Aorta (tissue), 5 donors: ENCODE measurements at places on chromosomes 6 and 20. TPM values are rescaled to one million over a fixed set of nuclear protein-coding genes. Genes with fewer than 3 reads are reported as not detected.

GRCh38 chr20:11451793-11452291, 465.9 kb upstream of the BTBD3 start:
- H3K4me3 ChIP-seq, result no peak overlapping the region
- no peaks in the 10 kb centered on the region for H3K4me1 ChIP-seq
- no peaks in the 10 kb centered on the region for H3K36me3 ChIP-seq
- H3K27ac ChIP-seq, result no peak overlapping the region
- no peak for DNase-seq
- H3K27me3 ChIP-seq, result no peaks in the 10 kb centered on the region

Gene OTOR
- not detected for total RNA-seq

Gene SLC22A1
- total RNA-seq, result 2.8 TPM

DNA sequence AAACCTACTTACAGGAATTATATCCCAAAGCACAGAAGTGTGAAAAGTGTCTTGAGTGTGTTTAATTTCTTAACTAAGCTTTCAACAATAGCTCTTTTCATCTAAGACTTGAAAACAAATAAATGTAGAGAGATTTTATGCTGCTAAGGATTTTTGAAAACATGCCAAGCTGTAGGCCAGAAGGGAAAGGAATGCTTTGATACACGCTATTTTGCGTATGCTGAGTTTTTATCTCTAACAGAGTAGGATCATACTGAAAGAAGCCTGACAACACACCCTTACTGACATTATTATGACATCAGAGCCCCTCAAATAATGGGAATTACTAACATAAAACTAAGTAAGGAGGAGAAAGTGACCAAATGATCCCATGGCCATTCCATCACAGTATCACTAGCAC, 265.5 kb downstream of the KHDC1L start:
- H3K27me3 ChIP-seq, result no peaks in the 10 kb centered on the region
- no peaks in the 10 kb centered on the region for H3K36me3 ChIP-seq
- no peak for DNase-seq
- H3K4me1 ChIP-seq, result peaks cover 3% of the 10 kb centered on the region
- no peak overlapping the region for H3K4me3 ChIP-seq

DNA sequence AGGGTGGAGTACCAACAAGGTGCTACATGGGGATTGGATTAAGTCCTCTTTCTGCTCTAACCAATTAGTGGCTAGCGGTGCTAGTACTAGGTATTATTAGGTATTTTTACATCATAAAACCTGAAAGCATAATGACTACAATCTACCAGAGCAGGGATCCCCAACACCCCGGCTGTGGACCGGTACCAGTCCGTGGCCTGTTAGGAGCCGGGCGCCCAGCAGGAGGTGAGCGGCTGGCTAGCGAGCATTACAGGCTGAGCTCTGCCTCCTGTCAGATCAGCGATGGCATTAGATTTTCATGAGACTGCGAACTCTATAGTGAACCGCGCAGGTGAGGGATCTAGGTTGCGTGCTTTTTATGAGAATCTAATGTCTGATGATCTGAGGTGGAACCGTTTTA, 9.1 kb upstream of the CD40 start:
- H3K36me3 ChIP-seq, result no peaks in the 10 kb centered on the region
- no peak overlapping the region for H3K4me3 ChIP-seq
- no peaks in the 10 kb centered on the region for H3K4me1 ChIP-seq
- no peak for DNase-seq

Gene CLPSL1
- total RNA-seq, result not detected

Gene LMBRD1
- total RNA-seq, result 53.1 TPM

DNA sequence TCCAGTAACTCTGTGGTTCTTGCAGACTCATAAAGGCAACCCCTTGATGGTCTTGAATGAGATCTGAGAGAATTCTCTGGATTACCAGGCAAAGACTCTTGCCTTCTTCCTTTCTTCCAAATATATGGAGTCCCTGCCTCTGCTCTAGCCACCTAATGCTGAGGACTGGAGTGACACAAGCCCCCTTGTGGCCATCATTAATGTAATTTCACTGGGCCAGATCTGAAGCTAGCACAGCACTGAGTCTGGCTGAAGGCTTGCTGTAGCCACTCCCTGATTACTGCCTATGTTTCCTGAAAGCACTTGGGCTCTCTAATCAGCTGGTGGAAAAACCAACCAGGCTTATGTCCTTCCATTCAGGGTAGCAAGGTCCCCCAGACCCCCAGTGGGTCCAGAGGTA, 559.3 kb upstream of the IRAK1BP1 start:
- H3K4me3 ChIP-seq, result no peak overlapping the region
- no peaks in the 10 kb centered on the region for H3K4me1 ChIP-seq
- H3K27ac ChIP-seq, result no peak overlapping the region
- H3K27me3 ChIP-seq, result no peaks in the 10 kb centered on the region
- H3K36me3 ChIP-seq, result no peaks in the 10 kb centered on the region

DNA sequence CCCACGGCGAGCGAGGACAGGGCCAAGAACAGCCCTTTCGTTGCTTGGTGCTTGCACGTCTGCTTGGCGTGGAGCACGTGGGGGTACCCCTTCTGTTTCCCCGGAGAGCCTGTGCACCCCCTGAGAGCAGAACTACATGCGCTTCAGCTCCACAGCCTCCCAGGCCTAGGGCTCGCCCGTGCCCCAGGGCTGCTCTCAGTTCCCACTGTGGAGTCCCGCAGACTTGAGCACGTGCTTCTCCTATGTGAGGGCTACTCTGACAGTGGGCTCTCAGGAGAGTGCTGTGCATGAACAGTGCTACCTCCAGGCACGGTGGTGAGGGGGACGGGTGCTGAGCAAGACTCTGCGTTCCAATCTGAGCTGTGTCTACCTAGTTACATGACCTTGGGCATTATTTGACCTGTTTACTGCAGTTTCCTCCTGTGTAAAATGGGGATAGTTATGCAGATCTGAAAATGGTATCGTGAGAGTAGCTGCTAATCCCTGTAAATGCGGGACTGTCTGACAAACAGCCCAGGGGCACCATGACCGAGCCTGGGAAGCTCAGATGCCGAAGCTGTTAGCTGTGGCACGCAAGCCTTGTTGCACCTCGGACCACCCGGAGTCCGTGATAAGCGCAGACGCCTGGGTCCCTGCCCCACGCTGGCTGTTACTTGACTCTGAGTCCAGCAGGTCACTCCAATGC, 82.4 kb downstream of the IRF4 start:
- H3K27me3 ChIP-seq, result no peaks in the 10 kb centered on the region
- no peaks in the 10 kb centered on the region for H3K4me1 ChIP-seq
- no peaks in the 10 kb centered on the region for H3K36me3 ChIP-seq
- no peak overlapping the region for H3K4me3 ChIP-seq
- DNase-seq, result no peak

- H3K4me3 ChIP-seq, result no peak overlapping the region
- peak; percentile 57 for DNase-seq
- no peaks in the 10 kb centered on the region for H3K4me1 ChIP-seq
- H3K27ac ChIP-seq, result no peak overlapping the region
- H3K36me3 ChIP-seq, result no peaks in the 10 kb centered on the region
Observed at GRCh38 chr6:13427801-13428582, 59.4 kb downstream of the GFOD1 start.

GRCh38 chr6:110897433-110897832, 22.8 kb downstream of the AMD1 start:
- DNase-seq, result no peak
- no peaks in the 10 kb centered on the region for H3K4me1 ChIP-seq
- H3K36me3 ChIP-seq, result peaks cover 4% of the 10 kb centered on the region
- no peak overlapping the region for H3K27ac ChIP-seq
- no peak overlapping the region for H3K4me3 ChIP-seq

GRCh38 chr6:90230548-90231215, 66.0 kb downstream of the BACH2 start:
- no peaks in the 10 kb centered on the region for H3K27me3 ChIP-seq
- H3K4me3 ChIP-seq, result no peak overlapping the region
- H3K4me1 ChIP-seq, result peaks cover 3% of the 10 kb centered on the region
- H3K27ac ChIP-seq, result no peak overlapping the region
- H3K36me3 ChIP-seq, result no peaks in the 10 kb centered on the region

Gene B4GALT5
- total RNA-seq, result 35.9 TPM

Gene ADGRB3
- 6.1 TPM for total RNA-seq

- H3K36me3 ChIP-seq, result peaks cover 24% of the 10 kb centered on the region
- DNase-seq, result peak; percentile 50
- H3K4me1 ChIP-seq, result no peaks in the 10 kb centered on the region
Observed at GRCh38 chr6:30600451-30600961, 16.5 kb downstream of the PPP1R10 start.

DNA sequence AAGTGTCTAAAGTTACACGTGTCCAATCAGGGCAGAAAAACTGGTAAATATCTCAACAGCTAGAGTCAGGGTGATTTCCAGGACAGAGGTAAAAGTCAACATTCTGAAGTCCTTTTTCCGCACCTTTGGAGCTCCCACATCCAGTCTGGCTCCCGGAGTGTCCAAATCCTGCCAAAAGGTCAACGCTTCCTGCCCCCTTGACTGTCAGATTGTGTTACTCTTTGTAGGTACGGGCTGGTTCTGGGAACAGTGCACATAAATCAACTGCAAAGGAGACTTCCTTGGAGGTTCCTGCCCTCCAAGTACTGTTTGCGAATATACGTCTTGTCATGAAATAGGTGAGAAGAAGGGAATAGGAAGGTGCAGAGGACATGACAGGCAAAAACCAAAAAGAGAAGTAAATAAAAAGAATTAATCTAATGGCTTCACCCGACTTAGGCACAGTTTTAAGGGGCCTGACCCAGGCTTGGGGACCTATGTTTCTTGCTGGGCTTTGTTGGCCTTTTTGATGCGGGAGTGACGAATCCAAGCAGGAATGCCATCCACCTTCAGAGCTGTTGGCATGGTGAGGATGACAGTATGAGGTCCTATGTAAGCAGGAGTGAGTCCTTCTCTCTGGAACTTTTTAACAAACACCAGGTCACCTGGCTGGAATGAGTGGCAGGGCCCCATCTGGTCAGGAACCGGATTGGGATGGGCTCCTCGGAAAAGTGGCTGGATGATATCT, 155.4 kb downstream of the TRIM27 start:
- H3K4me3 ChIP-seq, result no peak overlapping the region
- H3K27me3 ChIP-seq, result peaks cover 4% of the 10 kb centered on the region

- H3K27ac ChIP-seq, result no peak overlapping the region
- no peaks in the 10 kb centered on the region for H3K36me3 ChIP-seq
- H3K4me1 ChIP-seq, result no peaks in the 10 kb centered on the region
- H3K27me3 ChIP-seq, result no peaks in the 10 kb centered on the region
- H3K4me3 ChIP-seq, result no peak overlapping the region
Observed at GRCh38 chr6:51928320-51928719, 159.1 kb downstream of the PKHD1 start.

Gene PI3
- not detected for total RNA-seq

Gene SLC12A5
- 0.94 TPM for total RNA-seq

Gene SAMHD1
- 127 TPM for total RNA-seq

Gene SGK2
- total RNA-seq, result 2.7 TPM

- no peaks in the 10 kb centered on the region for H3K27me3 ChIP-seq
- no peaks in the 10 kb centered on the region for H3K4me1 ChIP-seq
- H3K27ac ChIP-seq, result peak overlapping the region; percentile 20
- no peaks in the 10 kb centered on the region for H3K36me3 ChIP-seq
Observed at GRCh38 chr20:62239278-62239879, 1.1 kb downstream of the OSBPL2 start.

GRCh38 chr6:22732176-22732970, 163.0 kb downstream of the HDGFL1 start:
- no peaks in the 10 kb centered on the region for H3K36me3 ChIP-seq
- no peaks in the 10 kb centered on the region for H3K27me3 ChIP-seq
- no peak overlapping the region for H3K27ac ChIP-seq

DNA sequence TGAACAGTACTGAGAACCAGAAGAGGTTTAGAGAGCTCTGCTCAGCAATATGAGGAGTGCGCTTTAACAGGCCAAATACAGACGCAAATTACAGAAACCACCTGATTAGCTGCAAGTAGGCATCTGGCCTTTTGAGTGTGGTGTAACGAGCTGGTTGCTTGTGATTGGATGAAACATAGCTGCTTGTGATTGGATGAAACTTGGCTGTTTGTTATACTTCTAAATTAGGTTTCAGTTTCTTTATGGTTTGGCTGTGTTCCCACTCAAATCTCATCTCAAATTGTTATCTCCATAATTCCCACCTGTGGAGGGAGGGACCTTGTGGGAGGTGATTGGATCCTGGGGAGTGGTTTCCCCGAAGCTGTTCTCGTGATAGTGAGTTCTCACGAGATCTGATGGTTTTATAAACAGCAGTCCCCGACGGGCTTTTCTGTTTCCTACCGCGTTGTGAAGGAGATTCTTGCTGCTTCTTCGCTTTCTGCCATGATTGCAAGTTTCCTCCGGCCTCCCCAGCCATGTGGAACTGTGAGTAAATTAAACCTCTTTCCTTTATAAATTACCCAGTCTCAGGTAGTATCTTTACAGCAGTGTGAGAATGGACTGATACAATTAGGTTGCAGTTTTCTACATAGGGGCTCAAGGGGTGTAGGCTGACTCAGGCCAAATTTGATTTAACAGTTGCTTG, 655.9 kb upstream of the MAN1A1 start:
- DNase-seq, result no peak
- H3K4me1 ChIP-seq, result no peaks in the 10 kb centered on the region
- H3K27me3 ChIP-seq, result no peaks in the 10 kb centered on the region
- H3K4me3 ChIP-seq, result no peak overlapping the region

DNA sequence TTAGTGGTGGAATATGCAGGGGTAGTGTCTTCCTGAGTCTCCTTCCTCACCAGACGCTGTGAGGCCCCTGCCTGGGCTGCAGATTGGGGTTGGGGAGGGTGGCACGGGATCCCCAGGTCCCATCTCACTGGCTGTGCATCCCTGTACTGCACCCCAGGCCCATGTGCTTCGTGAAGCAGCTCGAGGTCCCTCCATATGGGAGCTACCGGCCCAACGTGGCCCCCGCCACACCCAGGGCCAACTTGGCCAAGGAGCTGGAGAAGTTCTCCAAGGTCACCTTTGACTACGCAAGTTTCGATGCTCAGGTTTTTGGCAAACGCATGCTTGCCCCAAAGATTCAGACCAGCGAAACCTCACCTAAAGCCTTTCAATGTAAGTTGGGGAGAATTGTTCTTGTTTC, 38.6 kb upstream of the PCMTD2 start:
- DNase-seq, result no peak
- no peak overlapping the region for H3K27ac ChIP-seq
- H3K36me3 ChIP-seq, result no peaks in the 10 kb centered on the region
- no peaks in the 10 kb centered on the region for H3K4me1 ChIP-seq
- no peaks in the 10 kb centered on the region for H3K27me3 ChIP-seq

Gene OR14J1
- total RNA-seq, result not detected

- no peak overlapping the region for H3K4me3 ChIP-seq
- no peaks in the 10 kb centered on the region for H3K27me3 ChIP-seq
- no peaks in the 10 kb centered on the region for H3K36me3 ChIP-seq
- no peak overlapping the region for H3K27ac ChIP-seq
Observed at GRCh38 chr6:37576336-37576737, 76.6 kb upstream of the CCDC167 start.
